ENCODE measurements at places on chromosomes 5 and 9.
A peak's percentile ranks its signal among the peaks of the same experiment; 100 is the strongest.

DNA sequence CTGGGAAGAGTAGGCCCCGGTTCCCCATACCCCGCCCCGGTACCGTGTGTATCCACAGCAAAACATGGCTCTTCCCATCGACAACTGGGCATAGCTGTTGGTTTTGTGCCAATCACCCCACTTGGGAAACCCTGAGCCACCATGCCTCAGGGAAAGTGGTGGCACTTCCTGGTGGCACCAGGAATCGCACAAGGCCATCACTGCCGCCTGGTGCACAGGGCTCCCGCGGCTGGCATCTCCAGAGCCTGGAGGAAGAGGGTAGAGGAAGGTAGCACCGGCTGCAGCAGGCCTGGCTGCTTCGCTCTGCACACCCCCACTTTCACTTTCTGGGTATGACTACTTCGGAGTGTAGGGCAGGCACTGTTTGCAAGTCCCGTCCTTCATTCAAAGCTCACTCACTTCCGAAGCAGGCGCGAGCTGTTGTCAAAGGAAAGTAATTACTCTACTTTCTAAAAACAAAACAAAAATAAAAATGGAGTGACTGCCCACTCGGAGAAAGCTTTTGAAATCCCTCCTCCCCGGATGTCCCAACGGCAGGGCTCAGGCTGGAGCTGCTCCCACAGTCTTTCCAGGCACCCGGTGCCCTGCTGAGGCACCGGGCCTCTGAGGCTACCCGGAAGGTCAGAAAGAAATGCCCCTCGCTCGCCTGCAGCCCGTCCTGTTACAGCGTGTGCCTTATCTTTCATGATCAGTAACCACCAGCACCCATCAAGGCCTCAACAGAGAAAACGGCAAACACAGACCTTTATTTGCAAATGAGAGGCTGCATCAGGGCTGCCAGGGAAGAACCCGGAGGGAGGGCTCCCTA is 2.0 kb downstream of the BRD3 start:
- H3K4me1 ChIP-seq: peaks cover 74% of the 10 kb centered on the region
- peak overlapping the region; percentile 74 for H3K4me3 ChIP-seq
- H3K36me3 ChIP-seq: no peaks in the 10 kb centered on the region
- DNase-seq: peak; percentile 91

- H3K27me3 ChIP-seq: no peaks in the 10 kb centered on the region
- H3K4me3 ChIP-seq: no peak overlapping the region
- no peaks in the 10 kb centered on the region for H3K36me3 ChIP-seq
- no peak overlapping the region for H3K27ac ChIP-seq
Observed at GRCh38 chr9:3662671-3663070, 136.9 kb upstream of the RFX3 start.

DNA sequence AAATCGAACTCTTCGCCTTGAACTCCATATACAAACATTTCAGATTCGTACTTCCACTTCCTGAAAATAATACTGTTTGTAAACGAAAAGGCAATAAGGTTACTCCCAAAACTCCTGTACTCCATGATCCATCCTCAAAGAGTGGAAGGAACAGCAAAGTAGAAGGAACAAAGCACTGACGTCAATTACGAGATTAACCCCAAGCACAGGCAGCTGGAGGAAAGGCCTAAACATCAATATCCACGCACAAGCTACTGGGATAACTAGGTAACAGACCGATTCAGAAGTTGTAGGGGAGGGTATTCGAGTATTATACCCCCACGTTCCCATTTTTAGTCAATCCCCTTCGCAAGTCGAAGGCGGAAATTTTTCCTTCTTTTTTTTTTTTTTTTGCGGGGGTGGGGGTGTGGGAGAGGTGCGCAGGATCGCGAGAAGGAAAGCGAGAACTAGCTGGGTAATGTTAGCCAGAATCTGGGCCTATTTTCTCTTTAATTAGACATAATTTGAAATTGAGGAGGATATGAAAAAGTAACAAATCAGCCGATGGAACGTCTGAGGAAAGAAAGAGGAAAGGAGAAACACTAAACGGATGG is 909 bp downstream of the AFF4 start:
- no peaks in the 10 kb centered on the region for H3K27me3 ChIP-seq
- no peaks in the 10 kb centered on the region for H3K36me3 ChIP-seq
- H3K27ac ChIP-seq: peak overlapping the region; percentile 99
- DNase-seq: no peak

- DNase-seq: no peak
- peaks cover 5% of the 10 kb centered on the region for H3K36me3 ChIP-seq
- H3K4me3 ChIP-seq: no peak overlapping the region
- no peaks in the 10 kb centered on the region for H3K4me1 ChIP-seq
Observed at GRCh38 chr5:55665065-55665464, 47.1 kb downstream of the SLC38A9 start.

DNA sequence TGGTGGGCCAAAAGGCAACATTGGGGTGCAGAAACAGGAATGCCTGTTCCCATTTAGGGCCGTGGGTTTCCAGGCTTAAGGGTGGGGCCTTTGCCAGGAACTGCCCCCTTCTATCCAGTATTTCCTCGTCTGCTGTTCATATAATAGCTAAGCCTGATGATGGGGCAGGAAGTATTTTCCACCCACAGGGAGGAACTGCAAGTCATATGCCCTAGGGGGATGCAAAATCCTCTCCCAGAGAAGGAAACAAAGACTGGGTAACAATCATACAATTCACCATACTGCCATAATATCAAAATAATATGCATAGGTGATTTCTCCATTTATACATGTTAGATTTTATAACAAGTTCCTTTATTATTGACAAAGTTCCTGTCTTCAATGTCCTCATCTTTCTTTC is 20.5 kb upstream of the RPS23 start:
- H3K4me1 ChIP-seq: no peaks in the 10 kb centered on the region
- no peaks in the 10 kb centered on the region for H3K27me3 ChIP-seq
- H3K4me3 ChIP-seq: no peak overlapping the region
- no peak for DNase-seq
- no peak overlapping the region for H3K27ac ChIP-seq
- no peaks in the 10 kb centered on the region for H3K36me3 ChIP-seq

DNA sequence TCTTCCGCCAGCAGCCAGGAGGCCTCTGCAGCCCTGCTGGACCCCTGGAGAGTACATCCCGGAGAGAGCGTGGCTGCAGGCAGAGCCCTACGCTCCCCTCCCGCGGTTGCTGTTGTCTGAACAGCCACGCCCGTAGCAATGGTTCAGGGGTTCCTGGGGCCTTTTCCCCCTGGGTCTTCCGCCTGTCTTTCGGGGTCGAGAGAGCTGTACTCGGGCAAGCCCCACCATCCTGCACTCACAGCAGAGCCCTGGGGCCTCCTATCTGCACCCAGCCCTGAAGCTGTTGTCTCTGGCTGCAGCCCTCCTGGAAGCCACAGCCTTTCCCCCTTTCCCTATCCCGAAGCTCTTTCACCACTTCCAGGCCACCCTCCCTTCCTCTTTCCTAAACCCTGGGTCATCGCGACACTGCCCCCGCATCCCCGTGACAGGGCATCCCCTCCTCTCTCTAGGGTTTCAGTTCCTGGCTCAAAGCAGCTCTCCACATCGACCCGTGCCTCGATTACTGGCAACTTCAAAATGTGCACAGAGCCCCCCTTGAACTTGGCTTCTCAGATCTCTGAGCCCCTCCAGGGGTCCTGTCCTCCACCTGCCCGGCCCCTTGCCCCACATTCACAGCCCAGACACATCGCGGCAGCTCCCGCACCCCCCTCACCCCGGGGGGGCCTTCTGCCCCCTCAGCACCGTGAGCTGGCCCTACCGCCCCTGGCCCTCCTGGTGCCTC is 43.9 kb upstream of the CEP72 start:
- no peaks in the 10 kb centered on the region for H3K36me3 ChIP-seq
- no peak overlapping the region for H3K4me3 ChIP-seq
- no peak overlapping the region for H3K27ac ChIP-seq

DNA sequence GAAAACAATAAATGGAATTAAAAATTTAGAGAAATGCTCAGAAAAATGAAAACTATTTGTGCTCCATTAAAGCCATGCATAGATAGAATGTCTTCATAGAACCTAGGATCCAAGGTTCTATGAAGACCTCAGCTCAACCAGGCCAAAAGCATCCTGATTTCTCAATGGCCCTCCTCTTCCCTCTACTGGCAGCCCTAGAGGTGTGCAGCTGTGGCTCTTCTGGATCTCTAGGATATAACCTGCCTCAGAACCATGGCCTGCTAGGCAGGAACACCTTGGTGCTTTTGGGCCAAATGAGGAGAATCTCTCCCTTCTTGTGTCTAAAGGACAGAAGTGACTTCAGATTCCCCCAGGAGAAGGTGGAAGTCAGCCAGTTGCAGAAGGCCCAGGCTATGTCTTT is 15.1 kb downstream of the IFNA1 start:
- H3K36me3 ChIP-seq: no peaks in the 10 kb centered on the region
- H3K27me3 ChIP-seq: no peaks in the 10 kb centered on the region
- H3K4me3 ChIP-seq: no peak overlapping the region

DNA sequence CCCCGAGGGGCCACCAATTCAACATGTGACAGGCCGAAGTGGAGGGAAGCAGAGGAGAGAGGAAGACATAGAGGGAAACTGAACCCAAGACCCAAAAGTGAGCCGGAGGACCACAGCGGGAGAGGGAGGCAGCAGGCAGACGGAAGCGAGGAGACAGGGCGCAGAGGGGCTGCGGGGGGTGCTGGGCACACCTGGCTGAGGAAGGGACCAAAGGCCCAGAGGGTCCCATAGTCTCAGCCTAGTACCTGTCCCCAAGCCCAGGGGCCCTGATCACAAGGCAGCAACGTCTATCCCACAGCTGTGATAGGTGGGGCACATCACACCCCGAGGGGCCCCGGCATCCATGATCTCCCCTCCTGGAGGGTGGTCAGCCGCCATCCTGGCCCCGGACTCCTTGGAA is 7.1 kb upstream of the RALGDS start:
- no peaks in the 10 kb centered on the region for H3K27me3 ChIP-seq
- no peak for DNase-seq
- H3K36me3 ChIP-seq: no peaks in the 10 kb centered on the region
- H3K27ac ChIP-seq: no peak overlapping the region

- no peaks in the 10 kb centered on the region for H3K27me3 ChIP-seq
- no peaks in the 10 kb centered on the region for H3K4me1 ChIP-seq
- H3K27ac ChIP-seq: no peak overlapping the region
- no peak overlapping the region for H3K4me3 ChIP-seq
- no peaks in the 10 kb centered on the region for H3K36me3 ChIP-seq
- peak; percentile 66 for DNase-seq
Observed at GRCh38 chr5:179137643-179138567, 77.7 kb downstream of the ZNF354C start.

- DNase-seq: no peak
- no peaks in the 10 kb centered on the region for H3K36me3 ChIP-seq
- H3K4me3 ChIP-seq: no peak overlapping the region
- no peaks in the 10 kb centered on the region for H3K4me1 ChIP-seq
- no peak overlapping the region for H3K27ac ChIP-seq
- no peaks in the 10 kb centered on the region for H3K27me3 ChIP-seq
Observed at GRCh38 chr9:12737871-12738270, 36.9 kb upstream of the LURAP1L start.

DNA sequence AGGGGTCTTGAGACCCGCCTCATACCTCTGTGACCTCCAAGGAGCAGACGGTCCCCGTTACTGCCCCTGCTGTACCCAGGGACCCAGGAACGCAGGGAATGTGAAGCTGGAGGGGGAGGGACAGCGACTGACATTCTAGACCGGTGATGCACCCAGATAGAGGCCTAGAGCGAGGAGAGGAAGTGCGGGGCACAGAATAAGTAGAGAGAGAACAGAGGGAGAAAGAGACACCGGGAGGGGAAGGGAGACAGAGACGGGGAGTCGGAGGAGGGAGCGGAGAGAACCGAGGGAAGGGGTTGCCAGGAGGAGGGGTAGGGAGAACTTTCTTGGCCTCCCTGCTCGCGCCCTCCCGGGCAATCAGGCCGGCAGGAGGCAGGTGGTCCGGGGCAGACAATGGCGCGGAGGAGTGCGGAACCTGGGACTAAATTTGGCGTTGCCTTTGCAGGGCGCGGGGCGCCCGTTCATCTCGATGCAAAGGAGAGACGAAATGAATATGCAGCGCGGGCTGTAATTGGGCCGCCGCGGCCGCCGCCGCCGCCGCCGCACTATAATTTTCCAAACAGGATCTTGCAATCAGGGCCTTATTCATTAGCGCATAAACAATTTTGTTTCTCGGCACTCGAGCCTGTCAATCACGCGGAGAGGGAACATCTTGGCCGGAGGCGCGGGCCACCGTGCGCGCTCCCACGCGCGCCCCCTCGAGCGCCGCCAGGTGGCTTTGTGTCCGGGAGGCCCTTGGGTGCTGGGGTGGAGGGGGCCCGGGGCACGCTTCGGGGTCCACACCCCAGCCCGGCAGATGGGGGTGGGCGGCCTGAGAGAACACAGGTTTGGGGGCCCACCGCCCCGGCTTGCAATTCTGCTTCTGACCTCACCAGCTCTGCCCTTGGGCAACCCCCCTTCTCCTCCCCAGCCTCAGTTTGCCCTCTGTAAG is 33.0 kb downstream of the NDUFA8 start:
- H3K4me3 ChIP-seq: no peak overlapping the region
- H3K27me3 ChIP-seq: peaks cover 21% of the 10 kb centered on the region
- no peak overlapping the region for H3K27ac ChIP-seq

DNA sequence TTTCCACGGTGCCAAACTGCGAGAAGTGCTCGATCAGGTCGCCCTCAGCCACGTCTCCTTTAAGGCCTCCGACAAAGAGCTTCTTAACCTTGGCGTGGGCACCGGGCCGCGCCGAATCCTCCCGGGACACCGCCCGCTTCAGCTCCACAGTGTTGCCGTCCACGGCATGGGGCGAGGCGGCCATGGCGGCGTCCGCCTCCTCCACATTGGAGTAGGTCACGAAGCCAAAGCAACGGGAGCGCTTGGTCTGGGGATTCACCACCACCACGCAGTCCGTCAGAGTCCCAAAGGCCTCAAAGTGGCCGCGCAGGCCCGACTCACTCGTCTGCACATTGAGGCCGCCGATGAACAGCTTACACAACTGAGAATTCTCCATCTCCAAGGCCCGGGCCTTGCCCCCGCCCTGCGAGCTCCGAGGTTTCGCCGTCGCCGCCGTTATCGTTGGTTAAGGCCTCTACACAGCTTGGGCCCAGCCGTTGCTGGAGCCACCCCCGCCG is 424 bp downstream of the HNRNPA0 start:
- peaks cover 31% of the 10 kb centered on the region for H3K4me1 ChIP-seq
- DNase-seq: no peak
- no peaks in the 10 kb centered on the region for H3K27me3 ChIP-seq
- H3K4me3 ChIP-seq: peak overlapping the region; percentile 54
- H3K36me3 ChIP-seq: no peaks in the 10 kb centered on the region

GRCh38 chr5:178538741-178539229 is 51.4 kb downstream of the COL23A1 start:
- no peaks in the 10 kb centered on the region for H3K4me1 ChIP-seq
- H3K4me3 ChIP-seq: no peak overlapping the region
- no peak for DNase-seq
- no peaks in the 10 kb centered on the region for H3K36me3 ChIP-seq
- no peak overlapping the region for H3K27ac ChIP-seq

DNA sequence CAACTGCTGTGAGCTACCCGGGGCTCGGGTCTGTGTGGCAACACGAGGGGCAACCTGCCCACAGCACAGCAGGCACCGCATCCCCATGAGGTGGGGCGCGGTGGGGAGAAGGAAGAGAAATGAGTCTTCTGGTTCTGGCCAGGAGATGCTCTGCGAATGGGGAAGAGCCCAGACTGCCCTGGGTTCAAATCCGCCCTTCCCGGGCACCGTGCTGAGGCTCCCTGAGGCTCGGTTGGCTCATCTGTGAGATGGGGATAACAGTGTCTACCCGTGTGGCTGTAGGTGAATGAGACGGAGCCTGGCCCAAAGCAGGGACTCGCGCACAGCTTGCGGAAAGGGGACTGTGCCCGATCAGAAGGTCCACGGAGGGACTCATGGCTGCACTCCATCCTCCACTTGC is 123.9 kb downstream of the VAV2 start:
- no peak overlapping the region for H3K4me3 ChIP-seq
- H3K27me3 ChIP-seq: no peaks in the 10 kb centered on the region
- peaks cover 7% of the 10 kb centered on the region for H3K4me1 ChIP-seq
- no peak overlapping the region for H3K27ac ChIP-seq
- DNase-seq: no peak
